Astrocyte of the hippocampus (primary cell): ENCODE measurements at places on chromosomes 5 and 9.

DNA sequence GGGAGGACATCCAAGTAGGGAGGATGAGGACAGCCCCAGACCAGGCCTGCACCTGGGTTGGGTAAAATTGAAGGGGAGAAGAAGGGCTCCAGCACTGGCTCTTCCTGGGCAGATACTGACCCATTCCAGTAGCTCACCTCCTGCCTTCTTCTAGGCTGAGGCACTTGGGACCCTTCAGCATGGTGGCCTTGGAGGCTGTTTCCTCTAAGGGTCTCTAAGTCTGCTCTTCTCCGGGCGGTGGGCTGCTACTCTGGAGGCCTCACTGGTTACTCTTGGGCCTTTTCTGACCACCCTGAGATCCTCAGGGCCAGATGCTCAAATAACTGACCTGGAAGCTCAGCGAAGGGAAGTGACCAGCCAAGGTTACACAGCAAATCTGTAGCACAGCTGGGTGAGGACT lies 2.8 kb upstream of the TIFAB start:
- DNase-seq: no peak

- DNase-seq: no peak
Observed at GRCh38 chr5:107342371-107342770, 328.4 kb downstream of the EFNA5 start.

- peak; percentile 17 for DNase-seq
Observed at GRCh38 chr9:123860603-123861002, 69.3 kb downstream of the DENND1A start.

- DNase-seq: no peak
Observed at GRCh38 chr5:133393776-133394476, 218.4 kb downstream of the FSTL4 start.

- DNase-seq: no peak
Observed at GRCh38 chr9:93909242-93909616, 45.9 kb downstream of the BARX1 start.

- no peak for DNase-seq
Observed at GRCh38 chr9:122007837-122008236, 85.3 kb downstream of the TTLL11 start.

DNA sequence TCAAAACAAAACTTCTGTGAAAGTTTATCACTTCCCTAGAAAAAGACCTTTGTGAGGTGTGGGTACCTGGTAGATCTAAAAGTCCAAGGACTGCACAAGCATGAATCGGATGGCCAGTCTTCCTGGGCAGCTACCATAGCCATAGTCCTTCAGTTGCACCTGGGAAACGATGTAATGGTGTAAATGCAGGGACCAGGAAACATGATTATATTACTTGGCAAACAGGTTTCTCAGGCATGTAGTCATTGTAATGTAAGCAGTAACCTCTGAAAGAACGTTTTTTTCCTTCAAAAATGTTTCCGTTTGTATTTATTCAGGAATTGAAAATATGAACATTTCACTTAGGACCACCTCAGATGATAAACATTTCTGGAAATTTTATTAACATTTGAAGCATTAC lies 433.4 kb downstream of the DTWD2 start:
- DNase-seq: no peak

DNA sequence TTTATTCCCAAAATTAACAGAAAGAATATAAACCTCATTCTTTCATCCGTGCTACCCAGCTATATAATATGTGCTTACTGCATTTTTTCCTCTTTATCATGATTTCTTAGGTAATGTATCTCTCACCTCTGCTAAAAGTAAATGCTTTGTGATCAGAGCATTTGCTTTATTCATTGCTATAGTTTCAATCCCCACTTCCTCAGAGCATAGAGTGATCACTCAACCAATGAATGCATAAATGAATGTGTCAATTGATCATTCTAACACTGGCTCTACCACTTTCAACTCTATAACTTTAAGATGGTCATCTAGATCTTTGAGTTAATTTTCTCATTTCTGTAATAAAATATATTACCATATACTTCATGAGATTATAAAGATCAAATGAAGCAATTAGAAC lies 719.2 kb downstream of the CETN3 start:
- DNase-seq: no peak

DNA sequence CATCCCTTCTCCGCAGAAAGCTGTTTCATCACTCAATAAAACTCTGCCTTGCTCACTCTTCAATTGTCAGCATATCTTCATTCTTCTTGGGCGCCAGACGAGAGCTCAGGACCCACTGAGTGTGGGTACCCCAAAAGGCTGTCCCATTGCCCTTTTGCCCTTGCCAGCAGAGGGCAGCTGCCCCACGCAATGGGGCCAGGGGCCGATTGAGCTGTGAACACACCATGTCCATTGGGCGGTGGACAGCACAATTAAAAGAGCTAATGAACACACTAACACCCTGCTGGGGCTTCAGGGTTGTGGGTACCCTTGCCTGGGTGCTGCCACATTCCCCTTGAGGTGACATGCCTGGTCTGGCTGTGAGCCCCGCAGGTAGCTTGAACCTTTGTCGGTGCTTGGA lies 487.2 kb upstream of the NUDT12 start:
- DNase-seq: no peak

DNA sequence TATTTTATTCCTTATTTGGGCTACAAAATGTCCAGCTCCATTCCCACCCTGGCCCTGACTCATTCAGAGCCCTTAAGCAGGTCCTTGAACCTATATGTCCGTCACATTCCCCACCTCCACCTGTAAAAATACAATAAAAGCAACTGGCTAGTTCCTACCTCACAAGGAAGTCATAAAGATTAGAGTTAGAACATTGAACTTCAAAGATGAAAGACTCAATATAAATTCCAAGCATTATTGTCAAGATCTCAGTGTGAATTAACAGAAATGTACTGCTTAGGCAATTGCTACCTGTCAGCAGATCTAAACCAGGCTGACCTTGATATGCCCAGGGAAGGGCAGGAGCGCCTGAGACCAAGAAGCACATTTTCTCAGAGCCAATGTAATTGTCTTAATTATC lies 221.8 kb downstream of the ENC1 start:
- DNase-seq: no peak

- DNase-seq: no peak
Observed at GRCh38 chr9:127174386-127175318, 52.2 kb upstream of the ANGPTL2 start.

DNA sequence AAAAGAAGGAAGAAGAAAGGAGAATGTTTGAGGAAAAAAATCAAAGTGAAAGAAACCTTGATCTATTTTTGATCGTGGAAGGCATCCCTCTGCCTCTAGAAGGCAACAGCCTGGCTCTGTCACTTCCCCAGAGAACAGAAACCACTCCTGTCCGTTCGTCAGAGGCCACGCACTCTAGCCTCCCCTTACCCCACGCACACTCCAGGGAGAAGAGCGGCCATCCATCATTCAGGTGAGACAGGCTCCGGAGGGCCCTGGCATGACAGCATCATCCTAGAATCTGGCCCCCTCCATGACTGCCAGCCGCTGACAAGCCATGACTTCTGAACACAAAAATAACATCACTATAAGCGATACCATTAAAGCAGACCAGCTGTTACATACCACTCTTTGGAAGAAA lies 135.8 kb downstream of the ROR2 start:
- DNase-seq: no peak

DNA sequence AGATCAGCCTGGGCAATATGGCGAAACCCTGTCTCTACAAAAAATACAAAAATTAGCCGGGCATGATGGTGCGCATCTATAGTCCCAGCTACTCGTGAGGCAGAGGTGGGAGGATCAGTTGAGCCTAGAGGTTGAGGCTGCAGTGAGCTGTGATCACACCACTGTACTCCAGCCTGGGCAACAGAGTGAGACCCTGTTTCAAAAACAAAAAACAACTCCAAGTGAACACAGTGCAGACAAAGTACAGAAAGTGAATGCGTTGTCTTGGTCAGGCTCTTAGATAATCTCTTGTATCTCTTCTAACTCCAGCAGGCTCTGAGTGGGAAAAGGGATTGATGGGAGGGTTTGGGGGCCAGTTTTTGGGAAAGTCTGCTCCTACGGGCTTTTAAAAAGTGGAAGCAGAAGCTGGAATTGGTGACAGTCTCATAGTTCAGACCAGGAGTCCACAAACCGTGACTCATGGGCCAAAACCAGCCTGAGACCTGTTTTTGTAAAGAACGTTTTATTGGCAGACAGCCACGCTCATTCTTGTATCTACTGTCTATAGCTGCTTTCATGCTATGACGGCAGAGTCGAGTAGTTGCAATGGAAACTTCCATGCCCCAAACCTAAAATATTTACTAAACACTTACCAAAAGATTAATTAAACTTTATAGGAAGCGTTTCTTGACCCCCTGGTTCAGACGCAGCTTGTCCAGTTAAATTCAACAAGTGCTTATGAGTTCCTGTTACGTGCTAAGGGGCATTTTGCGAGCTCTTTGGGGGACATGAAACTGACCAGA lies 32.9 kb downstream of the NDST1 start:
- DNase-seq: peak; percentile 98

DNA sequence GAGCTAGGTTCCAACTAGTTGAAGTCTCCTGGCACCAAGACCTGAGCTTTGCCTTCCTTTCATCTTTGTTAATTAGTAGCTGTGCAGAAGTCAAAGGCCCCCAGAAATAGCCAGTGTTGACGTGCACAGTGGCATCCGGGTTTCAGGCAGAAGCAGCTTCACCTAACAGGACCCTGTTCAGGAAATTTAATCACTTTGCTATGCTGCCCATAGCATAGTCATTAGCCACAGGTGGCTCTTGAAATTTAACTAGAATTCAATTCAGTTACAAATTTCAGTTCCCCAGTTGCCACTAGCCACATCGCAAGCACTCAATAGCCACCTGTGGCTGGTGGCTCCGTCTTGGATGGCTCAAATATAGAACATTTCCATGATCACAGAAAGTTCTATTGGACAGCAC lies 179.1 kb downstream of the GOLPH3 start:
- DNase-seq: no peak

DNA sequence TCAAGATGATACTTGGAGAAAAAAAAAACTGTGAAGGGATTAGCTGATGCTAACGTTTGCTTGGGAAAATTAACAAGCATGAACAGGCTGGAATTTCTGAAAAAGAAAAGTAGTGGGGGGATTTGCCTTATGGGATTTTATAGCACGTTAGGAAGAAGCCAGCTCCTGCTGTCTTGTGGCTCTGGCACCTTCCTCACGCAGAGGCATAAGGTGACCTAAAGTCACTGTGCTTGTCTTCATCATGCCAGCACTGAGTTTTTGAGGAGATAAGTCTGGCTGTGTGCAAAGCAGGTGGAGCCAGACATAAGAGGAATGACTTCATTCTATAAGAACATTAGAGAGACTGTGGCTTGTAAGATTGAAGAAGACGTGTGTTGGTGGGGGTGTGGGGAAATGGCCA lies 94.4 kb upstream of the MAP1B start:
- DNase-seq: no peak

DNA sequence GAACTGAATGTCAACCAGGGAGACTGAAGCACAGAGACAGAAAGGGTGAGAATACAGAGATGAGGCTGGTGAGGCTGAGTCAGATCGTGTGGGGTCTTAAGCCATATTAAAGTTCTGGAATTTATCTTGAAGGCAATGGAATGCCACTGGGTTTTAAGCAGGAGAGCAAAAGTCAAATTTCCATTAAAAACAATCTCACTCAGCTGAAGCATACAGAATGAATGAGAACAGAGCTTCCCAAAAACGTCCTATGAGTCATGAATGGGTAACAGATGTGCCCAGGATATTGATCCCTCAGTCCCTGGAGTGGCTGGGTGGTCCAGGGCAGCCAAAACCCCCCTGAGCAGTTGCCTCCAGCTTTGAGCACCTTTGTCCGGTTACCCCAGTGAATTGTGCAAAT lies 44.9 kb downstream of the PFDN1 start:
- peak; percentile 51 for DNase-seq

DNA sequence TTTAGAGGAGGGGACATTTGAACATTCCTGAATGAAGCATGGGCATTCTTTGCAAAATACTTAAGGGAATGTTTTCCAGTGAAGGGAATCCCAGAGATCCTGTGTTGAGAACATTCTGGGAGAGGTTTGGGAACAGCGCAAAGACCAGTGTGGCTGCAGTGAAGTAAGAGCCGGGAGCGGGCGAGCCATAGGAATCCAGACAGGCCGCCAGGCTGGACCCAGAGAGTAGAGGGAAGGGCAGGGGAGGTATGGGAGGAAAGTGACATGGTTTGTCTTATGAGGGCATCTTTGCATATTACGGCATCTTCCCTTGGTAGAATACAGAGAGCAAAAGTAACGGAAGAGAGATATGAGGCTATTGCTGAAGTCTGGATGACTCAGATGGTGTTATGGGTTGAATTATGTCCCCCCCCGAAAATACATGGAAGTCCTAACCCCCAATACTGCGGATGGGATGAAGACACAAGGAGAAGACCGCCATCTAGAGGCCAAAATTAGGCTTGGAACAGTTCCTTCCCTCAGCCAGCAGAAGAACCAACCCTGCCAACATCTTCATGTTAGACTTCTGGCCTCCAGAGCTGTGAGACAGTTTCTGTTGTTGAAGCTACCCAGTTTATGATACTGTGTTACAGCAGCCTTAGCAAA lies 268.2 kb downstream of the MAST4 start:
- DNase-seq: peak; percentile 50

DNA sequence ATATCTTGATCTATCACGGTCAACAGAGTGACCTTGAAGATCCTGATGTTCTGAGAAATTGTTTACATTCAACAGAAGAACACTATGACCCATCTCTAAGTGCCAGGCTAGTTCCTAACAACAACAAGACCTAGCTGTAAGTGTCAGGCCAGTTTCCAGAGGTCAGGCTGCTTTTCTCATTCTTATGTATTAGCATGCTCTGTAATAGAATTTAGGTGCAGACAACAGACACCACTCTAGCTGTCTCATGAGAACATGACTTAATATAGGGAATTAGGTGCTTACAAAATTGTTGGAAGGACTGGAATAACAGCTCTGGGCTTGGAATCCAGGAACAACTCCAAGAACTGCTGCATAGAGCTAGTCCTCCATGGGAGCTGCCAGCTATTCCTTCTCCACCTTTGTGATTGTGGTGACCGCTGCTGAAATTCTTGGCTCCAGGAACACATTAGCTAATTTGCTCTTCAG lies 138.7 kb downstream of the SNX18 start:
- peak; percentile 83 for DNase-seq

GRCh38 chr5:125668884-125669283 lies 754.3 kb upstream of the GRAMD2B start:
- no peak for DNase-seq

DNA sequence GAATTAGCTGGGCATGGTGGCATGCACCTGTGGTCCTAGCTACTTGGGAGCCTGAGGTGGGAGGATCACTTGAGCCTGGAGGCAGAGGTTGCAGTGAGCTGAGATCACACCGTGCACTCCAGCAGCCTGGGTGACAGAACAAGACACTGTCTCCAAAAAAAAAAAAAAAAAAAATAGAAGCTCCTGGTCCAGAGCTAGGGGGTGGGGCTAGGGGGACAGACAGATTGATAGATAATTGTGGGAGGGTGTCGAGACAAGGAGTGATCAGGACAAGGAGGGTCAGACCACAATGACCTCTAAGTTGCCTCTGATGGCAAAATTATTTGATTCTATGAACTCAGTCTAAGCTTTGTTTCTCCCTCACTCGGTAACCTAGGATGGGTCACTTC lies 6.6 kb upstream of the PHF19 start:
- no peak for DNase-seq

GRCh38 chr9:87799503-87799902 lies 73.6 kb downstream of the CTSL start:
- DNase-seq: no peak
